ENCODE measurements at places on chromosomes 13 and 19. TPM values are rescaled to one million over a fixed set of nuclear protein-coding genes. Genes with fewer than 3 reads are reported as not detected.

Gene MCEMP1
- not detected for total RNA-seq

Gene CEACAM3
- not detected for total RNA-seq

Gene CLEC17A
- not detected for total RNA-seq

Gene PRSS57
- not detected for total RNA-seq

Gene ZNF493
- total RNA-seq, result 17.6 TPM

Gene PSG4
- total RNA-seq, result 9.7 TPM

Gene EXOC3L2
- not detected for total RNA-seq

Gene CEACAM5
- not detected for total RNA-seq

Gene ATP11A
- total RNA-seq, result 7.2 TPM

Gene SPRY2
- total RNA-seq, result 20.7 TPM

Gene TMEM272
- total RNA-seq, result not detected

Gene C5AR2
- total RNA-seq, result under 0.01 TPM

Gene BRSK1
- 7.0 TPM for total RNA-seq

Gene STAP2
- 5.9 TPM for total RNA-seq

Gene DNASE2
- 13.5 TPM for total RNA-seq

Gene APLP1
- 6.7 TPM for total RNA-seq

Gene LRRC63
- total RNA-seq, result 0.22 TPM

Gene PRODH2
- total RNA-seq, result not detected

Gene DMKN
- 14.1 TPM for total RNA-seq

Gene HRC
- not detected for total RNA-seq

Gene CACNG8
- under 0.01 TPM for total RNA-seq

Gene CPAMD8
- 1.5 TPM for total RNA-seq

Gene FOSB
- 0.44 TPM for total RNA-seq

Gene LGALS14
- total RNA-seq, result not detected

Gene ENOX1
- total RNA-seq, result 4.2 TPM

Gene SHD
- not detected for total RNA-seq

Gene CALR
- total RNA-seq, result 1,588 TPM

Gene CRYL1
- 27.0 TPM for total RNA-seq

Gene ZNF208
- total RNA-seq, result 0.25 TPM

Gene PINLYP
- 2.9 TPM for total RNA-seq

Gene LHFPL6
- 54.1 TPM for total RNA-seq

Gene SLITRK6
- 0.22 TPM for total RNA-seq

Gene CFAP97D2
- total RNA-seq, result not detected

Gene AZU1
- total RNA-seq, result not detected

Gene MAP4K1
- 0.55 TPM for total RNA-seq

Gene DCUN1D2
- total RNA-seq, result 11.4 TPM

Gene KMT2B
- 7.5 TPM for total RNA-seq

Gene CGB8
- total RNA-seq, result not detected

Gene PPP1R13L
- 3.3 TPM for total RNA-seq

Gene SEMA6B
- total RNA-seq, result 0.11 TPM

Gene OR7A5
- total RNA-seq, result not detected

Gene SYDE1
- 25.1 TPM for total RNA-seq

Gene NLRP5
- not detected for total RNA-seq

Gene ZNF85
- total RNA-seq, result 3.5 TPM

Gene IZUMO2
- not detected for total RNA-seq

Gene ZNF563
- total RNA-seq, result 3.0 TPM

Gene METTL21C
- total RNA-seq, result not detected

Gene PPAN
- total RNA-seq, result 42.7 TPM

Gene KLK7
- not detected for total RNA-seq

Gene KIR2DL1
- not detected for total RNA-seq

Gene APOC4
- total RNA-seq, result not detected

Gene MBD3L3
- not detected for total RNA-seq

Gene PRKACA
- 56.1 TPM for total RNA-seq

Data from uterine smooth muscle cell (primary cell).